ENCODE measurements at places on chromosomes 5 and 9. TPM values are rescaled to one million over a fixed set of nuclear protein-coding genes. Genes with fewer than 3 reads are reported as not detected.

Gene FLT4
- 236 TPM for total RNA-seq

Gene PCDHGB6
- 1.5 TPM for total RNA-seq

Gene SKP2
- 22.5 TPM for total RNA-seq

Gene BOD1
- 38.9 TPM for total RNA-seq

Gene NMUR2
- total RNA-seq: not detected

Gene RIMOC1
- 11.4 TPM for total RNA-seq
